ENCODE measurements at places on chromosomes 7 and 10. TPM values are rescaled to one million over a fixed set of nuclear protein-coding genes. Genes with fewer than 3 reads are reported as not detected.

TSPAN13 gene
- 0.26 TPM for polyA plus RNA-seq

GRCh38 chr10:31620226-31621151 is 301.5 kb downstream of the ZEB1 start:
- peaks cover 4% of the 10 kb centered on the region for H3K4me1 ChIP-seq
- no peaks in the 10 kb centered on the region for H3K36me3 ChIP-seq
- H3K4me3 ChIP-seq = no peak overlapping the region

DNA sequence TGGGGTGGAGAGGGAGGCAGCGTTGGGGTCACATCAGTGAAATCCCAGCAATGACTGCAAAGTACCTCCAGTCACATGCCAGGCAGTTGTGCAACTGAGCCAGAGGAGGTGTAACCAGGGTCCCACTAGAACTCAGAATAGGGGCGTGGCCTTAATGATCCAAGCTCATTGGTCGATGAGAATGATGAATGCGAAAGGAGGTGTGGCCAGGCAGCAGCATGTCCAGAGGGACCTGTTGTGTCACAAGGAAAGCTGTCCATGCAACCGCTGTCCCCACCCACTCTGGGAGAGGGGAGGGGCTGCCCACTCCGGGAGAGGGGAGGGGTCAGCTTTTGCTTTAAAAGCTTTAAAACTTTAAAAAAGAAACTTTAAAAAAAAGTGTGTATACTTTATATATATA is 25.3 kb upstream of the MTPAP start:
- no peak overlapping the region for H3K27ac ChIP-seq
- H3K36me3 ChIP-seq = no peaks in the 10 kb centered on the region
- DNase-seq = no peak
- H3K27me3 ChIP-seq = no peaks in the 10 kb centered on the region
- no peaks in the 10 kb centered on the region for H3K4me1 ChIP-seq

AKR1C2 gene
- not detected for polyA plus RNA-seq

COL13A1 gene
- 21.0 TPM for polyA plus RNA-seq

- H3K4me1 ChIP-seq = 0 out of 2 replicates have a peak, but pooled peaks cover 6% of the 10 kb centered on the region
- H3K4me3 ChIP-seq = no peak overlapping the region
- no peak for DNase-seq
- no peak overlapping the region for H3K27ac ChIP-seq
These were observed 66.3 kb downstream of the PARD3 start for GRCh38 chr10:34748767-34749166.

DNA sequence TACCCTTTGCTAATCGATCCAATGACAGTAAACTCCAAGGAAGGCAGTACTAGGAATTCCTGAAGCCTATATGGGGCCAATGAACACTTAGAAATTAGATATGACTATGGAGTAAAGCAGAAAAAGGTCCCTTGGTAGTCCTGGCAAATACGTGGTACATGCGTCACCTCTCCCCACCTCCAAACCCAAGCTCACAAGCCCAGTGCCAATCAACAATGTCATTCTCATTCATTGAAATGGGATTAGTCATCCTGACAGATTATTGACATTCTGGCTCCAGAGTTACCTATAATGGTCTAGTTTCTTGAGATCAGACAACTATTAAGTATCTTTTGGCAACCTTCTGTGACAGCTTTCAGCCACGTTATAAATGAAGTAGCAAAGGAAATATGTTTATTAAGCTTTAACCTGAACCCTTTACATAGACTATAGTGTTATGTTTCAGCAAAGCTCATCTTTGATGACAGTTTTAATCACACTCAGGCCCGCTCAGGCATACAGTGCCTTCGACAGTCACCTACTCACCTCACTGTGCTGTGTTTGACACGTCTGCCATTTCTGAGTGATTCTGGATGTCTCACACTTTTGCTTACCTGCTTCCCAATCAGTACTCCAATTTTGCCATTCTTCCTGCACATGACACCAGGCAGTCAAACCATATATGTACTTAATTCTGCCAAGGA is 69.6 kb upstream of the ADO start:
- H3K4me3 ChIP-seq = no peak overlapping the region
- H3K36me3 ChIP-seq = no peaks in the 10 kb centered on the region
- H3K27ac ChIP-seq = no peak overlapping the region
- H3K27me3 ChIP-seq = no peaks in the 10 kb centered on the region

DNA sequence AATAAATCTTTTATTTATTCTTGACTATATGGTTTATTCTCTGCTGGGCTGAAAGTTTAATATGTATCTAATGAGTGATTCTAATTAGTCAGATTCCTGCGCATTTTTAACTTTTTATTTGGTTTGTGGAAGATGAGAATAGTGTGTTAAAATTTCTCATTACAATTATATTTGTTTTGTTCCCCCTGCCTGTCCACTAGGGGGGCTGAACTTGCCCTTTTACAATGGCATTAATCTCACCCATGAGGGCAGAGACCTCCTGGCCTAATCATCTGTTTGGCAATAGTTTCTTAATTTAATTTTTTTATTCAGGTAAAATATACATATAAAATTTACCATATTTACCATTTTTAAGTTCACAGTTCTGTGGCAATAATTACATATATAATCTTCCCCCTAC is 278.5 kb upstream of the NPY start:
- no peaks in the 10 kb centered on the region for H3K4me1 ChIP-seq
- DNase-seq = no peak
- no peak overlapping the region for H3K27ac ChIP-seq
- H3K36me3 ChIP-seq = no peaks in the 10 kb centered on the region
- H3K27me3 ChIP-seq = no peaks in the 10 kb centered on the region

PSMC2 gene
- polyA plus RNA-seq = 283 TPM

DNA sequence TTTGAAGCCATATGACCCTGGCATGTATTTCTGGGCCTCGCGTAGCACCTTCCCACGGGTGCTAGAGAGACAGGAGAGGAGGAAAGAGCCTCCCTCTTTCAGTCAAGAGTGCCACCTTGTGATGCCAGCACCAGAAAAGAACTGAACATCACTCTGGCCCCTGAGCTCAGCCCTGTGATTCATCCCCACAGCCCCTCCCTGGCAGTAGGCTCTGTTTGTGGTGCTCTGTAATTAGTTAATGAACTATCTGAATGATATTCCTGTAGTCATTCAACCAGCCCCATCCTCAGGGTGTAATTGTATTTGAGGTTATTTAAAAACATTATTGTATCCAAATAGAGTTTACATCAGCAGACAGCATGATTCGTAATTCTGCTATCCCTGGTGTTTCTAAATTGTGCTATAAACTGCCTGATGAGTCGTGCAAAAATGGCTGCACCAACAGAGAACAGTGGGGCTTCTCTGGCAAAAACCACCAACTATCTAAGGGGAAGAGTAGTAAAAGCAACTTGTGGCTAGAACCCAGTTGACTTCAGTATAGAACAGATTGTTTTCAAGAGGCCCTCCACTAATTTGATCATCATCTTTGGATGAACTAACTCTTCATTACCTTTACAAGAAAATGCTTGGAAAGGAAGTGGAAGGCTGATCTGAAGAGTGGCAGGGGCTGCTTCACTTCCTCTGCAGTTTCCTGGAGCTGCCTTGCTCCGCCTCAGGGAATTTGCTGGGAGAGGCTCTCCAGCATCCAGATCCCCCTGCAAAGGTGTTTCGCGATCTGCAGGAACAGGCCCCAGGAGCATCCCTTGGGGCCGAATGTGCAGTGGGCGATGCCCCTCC is 23.7 kb upstream of the TIAL1 start:
- no peak overlapping the region for H3K4me3 ChIP-seq
- no peak for DNase-seq
- H3K36me3 ChIP-seq = no peaks in the 10 kb centered on the region
- no peaks in the 10 kb centered on the region for H3K27me3 ChIP-seq
- peak overlapping the region; percentile 32 for H3K27ac ChIP-seq

DNA sequence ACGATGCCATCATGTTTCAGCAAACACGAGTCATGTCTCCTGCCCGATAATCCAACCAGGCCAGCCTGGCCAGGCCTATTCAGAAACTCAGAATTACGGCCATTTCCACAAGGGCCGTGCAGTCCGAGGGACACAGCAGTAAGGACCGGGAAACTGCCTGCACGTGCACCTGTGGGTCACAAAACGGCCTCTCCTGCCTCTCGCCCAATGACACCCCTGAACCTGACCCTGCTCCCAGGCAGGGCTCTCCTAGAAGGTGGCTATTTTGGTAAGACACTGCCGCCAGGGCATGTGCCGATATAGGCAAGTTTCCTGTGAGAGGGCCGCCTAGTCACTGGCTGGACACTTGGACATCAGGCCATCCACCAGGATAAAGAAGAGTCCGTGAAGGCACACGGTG is 196.7 kb downstream of the TCERG1L start:
- H3K27ac ChIP-seq = no peak overlapping the region
- no peaks in the 10 kb centered on the region for H3K4me1 ChIP-seq
- no peak overlapping the region for H3K4me3 ChIP-seq
- H3K27me3 ChIP-seq = no peaks in the 10 kb centered on the region

C10orf71 gene
- polyA plus RNA-seq = not detected

BCL7B gene
- polyA plus RNA-seq = 107 TPM

DIP2C gene
- 8.7 TPM for polyA plus RNA-seq

GRCh38 chr7:94357076-94357475 is 37.6 kb upstream of the COL1A2 start:
- H3K36me3 ChIP-seq = peaks cover 10% of the 10 kb centered on the region
- no peak overlapping the region for H3K4me3 ChIP-seq
- H3K27me3 ChIP-seq = no peaks in the 10 kb centered on the region
- DNase-seq = no peak

GRCh38 chr10:6583447-6583846 is 3.4 kb upstream of the PRKCQ start:
- H3K4me1 ChIP-seq = peaks cover 7% of the 10 kb centered on the region
- H3K4me3 ChIP-seq = no peak overlapping the region
- no peaks in the 10 kb centered on the region for H3K36me3 ChIP-seq

GRCh38 chr7:66198956-66199355 is 6.2 kb upstream of the TPST1 start:
- no peaks in the 10 kb centered on the region for H3K4me1 ChIP-seq
- no peak overlapping the region for H3K4me3 ChIP-seq
- H3K36me3 ChIP-seq = no peaks in the 10 kb centered on the region
- no peaks in the 10 kb centered on the region for H3K27me3 ChIP-seq

- no peaks in the 10 kb centered on the region for H3K27me3 ChIP-seq
- DNase-seq = no peak
- H3K36me3 ChIP-seq = peaks cover 52% of the 10 kb centered on the region
- H3K4me1 ChIP-seq = peaks cover 25% of the 10 kb centered on the region
- peak overlapping the region; percentile 90 for H3K4me3 ChIP-seq
These were observed 2.0 kb downstream of the NRP1 start for GRCh38 chr10:33332183-33333065.

GPNMB gene
- polyA plus RNA-seq = 24.9 TPM

GFRA1 gene
- 2.6 TPM for polyA plus RNA-seq

GRCh38 chr10:64215088-64215487 is 693.9 kb downstream of the REEP3 start:
- no peaks in the 10 kb centered on the region for H3K27me3 ChIP-seq
- no peak for DNase-seq
- no peak overlapping the region for H3K4me3 ChIP-seq

DNA sequence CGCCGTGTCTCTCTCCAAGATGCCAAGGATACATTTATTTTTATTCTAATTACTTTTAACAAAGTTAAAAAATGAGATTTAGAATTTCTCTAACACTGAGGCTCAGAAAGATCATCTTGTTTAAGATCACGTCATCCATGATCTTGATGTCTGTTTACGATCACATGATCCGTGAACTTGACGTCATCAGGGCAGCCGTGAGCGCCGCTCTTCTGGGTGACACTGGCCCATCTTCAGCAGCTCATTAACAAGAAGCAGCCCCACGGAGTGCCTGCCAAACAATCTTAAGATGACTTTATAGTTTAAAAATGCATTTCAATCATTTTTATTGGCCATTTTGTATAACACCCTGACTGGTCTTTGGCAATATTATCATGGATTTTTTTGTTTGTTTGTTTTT is 291.1 kb upstream of the PRKCQ start:
- no peaks in the 10 kb centered on the region for H3K27me3 ChIP-seq
- no peak overlapping the region for H3K27ac ChIP-seq
- no peaks in the 10 kb centered on the region for H3K36me3 ChIP-seq
- H3K4me1 ChIP-seq = peaks cover 4% of the 10 kb centered on the region

- no peaks in the 10 kb centered on the region for H3K4me1 ChIP-seq
- no peak overlapping the region for H3K4me3 ChIP-seq
- H3K27ac ChIP-seq = no peak overlapping the region
- H3K36me3 ChIP-seq = no peaks in the 10 kb centered on the region
- DNase-seq = no peak
- H3K27me3 ChIP-seq = no peaks in the 10 kb centered on the region
These were observed 288.2 kb upstream of the MAGI2 start for GRCh38 chr7:79741684-79742083.

SP4 gene
- 1.1 TPM for polyA plus RNA-seq

DNA sequence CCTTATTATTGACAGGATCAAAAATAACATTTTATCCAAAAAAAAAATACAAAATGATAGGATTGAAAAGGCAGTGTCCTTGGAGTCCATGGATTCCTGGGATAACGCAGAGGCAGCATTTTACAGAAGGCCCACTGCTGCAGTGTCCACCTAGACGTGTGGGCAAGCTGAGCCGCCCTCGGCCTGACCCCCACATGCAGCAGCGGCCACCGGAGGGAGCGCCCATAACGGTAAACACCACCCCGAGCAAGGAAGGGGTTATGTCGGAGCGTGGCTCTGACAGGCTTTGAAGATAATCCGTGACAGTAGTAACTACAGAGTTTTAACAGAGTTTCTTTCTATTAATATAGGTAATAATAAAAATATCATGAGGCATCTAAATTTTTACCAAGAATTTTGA is 45.3 kb upstream of the PITRM1 start:
- peaks cover 4% of the 10 kb centered on the region for H3K4me1 ChIP-seq
- no peaks in the 10 kb centered on the region for H3K36me3 ChIP-seq
- no peak overlapping the region for H3K27ac ChIP-seq

DNA sequence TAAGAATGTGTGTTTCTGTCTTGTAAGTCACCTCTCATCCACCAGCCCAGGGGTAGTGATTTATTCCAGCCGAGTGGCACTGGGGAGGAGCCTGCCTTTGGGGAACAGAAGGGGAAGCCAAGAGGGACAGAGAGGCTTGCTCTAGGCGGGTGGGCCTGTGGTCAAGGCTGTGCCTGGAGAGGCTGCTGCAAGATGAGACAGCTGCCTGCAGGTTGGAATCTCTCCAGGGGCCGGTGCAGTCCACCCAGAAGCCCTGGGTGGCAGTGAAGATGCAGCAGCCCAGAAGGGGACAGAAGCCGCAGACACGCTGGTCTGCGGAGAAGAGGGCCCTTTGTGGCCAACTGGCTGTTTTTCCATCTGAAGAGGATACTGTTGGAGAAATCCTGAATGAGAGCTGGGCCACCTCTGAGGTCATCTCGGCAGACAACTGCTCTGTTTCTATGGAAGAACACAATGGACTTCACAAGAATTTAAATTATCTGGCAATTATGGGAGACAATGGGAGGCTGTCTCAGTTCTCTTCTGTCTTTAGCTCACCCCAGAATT is 175.7 kb downstream of the GFRA1 start:
- no peak overlapping the region for H3K4me3 ChIP-seq
- H3K27ac ChIP-seq = no peak overlapping the region
- H3K36me3 ChIP-seq = no peaks in the 10 kb centered on the region
- no peaks in the 10 kb centered on the region for H3K27me3 ChIP-seq
- DNase-seq = no peak

- H3K27me3 ChIP-seq = peaks cover 5% of the 10 kb centered on the region
- no peak for DNase-seq
- H3K4me3 ChIP-seq = no peak overlapping the region
- no peak overlapping the region for H3K27ac ChIP-seq
These were observed 1.4 kb upstream of the CDCA7L start for GRCh38 chr7:21947056-21947455.

All from SK-N-SH (cell line).